ENCODE measurements at places on chromosomes 1 and 21.

DNA sequence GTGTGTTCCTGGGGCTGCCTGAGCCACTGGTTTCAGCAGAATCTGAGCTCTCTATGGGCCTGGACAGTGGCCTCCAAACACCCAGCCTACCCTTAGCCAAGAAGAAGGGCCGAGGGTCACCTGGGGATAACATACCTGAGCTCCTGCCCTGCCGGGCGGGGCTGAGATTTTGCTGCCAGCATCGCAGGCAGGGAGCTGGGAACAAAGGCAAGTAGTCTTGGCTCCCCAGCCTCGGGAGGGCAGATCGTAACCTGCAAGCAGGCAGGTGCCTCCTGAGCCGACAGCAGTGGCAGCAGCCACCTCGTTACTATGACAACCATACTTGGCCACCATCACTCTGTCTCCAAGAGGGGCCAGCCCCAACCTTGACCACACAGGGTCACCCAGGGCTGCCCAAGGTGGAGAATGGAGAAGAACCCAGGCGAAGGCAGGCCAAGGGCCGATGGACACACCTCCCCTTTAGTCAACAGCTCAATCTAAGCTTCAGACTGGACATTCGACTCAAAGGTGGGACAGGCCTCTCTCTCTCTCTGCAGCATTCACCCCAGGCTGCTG, 54.6 kb downstream of the TOMM20 start:
- no peak for DNase-seq

- no peak for DNase-seq
These were observed 109.0 kb downstream of the UBE2U start for GRCh38 chr1:64312431-64312830.

GRCh38 chr1:20057886-20058420, 12.0 kb upstream of the PLA2G5 start:
- no peak for DNase-seq

- DNase-seq = peak; percentile 3
These were observed 133.8 kb upstream of the KIAA1614 start for GRCh38 chr1:180778782-180779398.

GRCh38 chr21:46092026-46092764, 5.7 kb upstream of the COL6A2 start:
- no peak for DNase-seq

GRCh38 chr21:34187935-34188334, 114.6 kb downstream of the MRPS6 start:
- DNase-seq = no peak

DNA sequence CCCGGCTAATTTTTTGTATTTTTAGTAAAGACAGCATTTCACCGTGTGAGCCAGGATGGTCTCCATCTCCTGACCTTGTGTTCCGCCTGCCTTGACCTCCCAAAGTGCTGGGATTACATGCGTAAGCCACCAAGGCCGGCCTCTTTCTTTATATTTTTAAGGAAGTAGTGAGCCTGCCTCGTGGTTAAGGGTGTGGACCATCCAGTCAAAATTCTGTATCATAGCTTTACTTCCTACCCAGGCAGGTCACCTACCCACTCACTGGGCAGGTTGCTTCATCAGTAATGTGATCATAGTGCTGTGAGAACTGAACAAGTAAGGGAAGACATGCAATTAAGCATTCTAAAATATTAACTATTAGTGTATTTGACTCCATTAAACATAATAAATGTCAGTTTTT, 8.1 kb upstream of the ACOT7 start:
- DNase-seq = no peak

GRCh38 chr1:42851420-42851819, 5.0 kb downstream of the ZNF691 start:
- DNase-seq = no peak

DNA sequence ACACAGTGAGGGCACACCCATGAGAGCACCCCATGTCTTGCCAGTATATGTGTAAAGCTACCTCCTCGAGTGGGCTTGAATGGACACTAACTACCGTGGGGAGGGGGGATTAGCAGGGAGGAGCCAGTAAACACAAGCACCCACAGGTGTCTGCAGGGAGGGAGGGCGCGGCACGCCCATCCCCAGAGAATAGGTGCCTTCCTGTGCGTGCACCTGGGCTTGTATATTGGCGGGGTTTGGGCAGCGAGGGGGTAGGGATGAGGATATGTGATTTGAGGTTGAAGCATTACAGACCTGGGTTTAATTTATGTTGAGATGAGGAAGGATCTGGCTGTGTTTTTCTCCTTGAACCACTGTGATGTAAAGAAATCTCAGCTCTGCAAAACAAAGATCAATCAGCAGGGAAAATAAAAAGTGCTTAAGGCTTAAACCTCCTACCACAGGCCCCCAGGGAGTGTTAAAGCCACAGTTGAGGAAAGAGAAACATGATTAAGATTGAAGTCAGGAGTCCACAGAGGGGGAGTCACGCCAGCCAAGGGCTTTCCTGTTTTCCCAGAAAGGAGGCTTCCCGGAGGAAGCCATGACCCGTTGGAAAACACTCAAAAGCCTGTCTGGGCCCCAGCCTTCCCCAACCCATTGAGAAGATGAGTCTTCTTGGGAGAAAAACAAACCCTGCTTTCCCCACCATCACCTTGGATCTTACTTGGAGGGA, 80.0 kb downstream of the CAMK2N1 start:
- no peak for DNase-seq

DNA sequence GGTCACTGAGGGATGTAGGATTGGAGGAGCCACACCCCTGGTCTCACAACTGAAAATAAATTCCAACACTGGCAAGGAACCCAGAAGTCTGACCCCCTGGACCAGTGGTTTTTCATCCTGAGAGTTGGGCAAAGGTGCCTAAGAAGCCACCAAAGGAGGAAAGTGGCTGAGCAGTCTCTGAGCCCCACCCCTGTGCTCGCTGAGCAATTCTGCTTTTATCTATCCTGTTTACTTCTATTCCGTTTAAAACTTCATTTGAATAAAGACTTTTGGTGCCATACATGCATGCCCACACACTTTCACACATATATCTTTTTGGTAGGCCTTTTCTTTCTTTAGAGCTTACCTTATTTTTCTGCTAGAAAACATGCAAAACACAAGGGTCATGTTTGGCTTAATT, 13.9 kb upstream of the CD53 start:
- no peak for DNase-seq

GRCh38 chr1:243921111-243921510, 71.1 kb upstream of the AKT3 start:
- no peak for DNase-seq

- no peak for DNase-seq
These were observed 921 bp downstream of the SMPDL3B start for GRCh38 chr1:27935721-27936120.

DNA sequence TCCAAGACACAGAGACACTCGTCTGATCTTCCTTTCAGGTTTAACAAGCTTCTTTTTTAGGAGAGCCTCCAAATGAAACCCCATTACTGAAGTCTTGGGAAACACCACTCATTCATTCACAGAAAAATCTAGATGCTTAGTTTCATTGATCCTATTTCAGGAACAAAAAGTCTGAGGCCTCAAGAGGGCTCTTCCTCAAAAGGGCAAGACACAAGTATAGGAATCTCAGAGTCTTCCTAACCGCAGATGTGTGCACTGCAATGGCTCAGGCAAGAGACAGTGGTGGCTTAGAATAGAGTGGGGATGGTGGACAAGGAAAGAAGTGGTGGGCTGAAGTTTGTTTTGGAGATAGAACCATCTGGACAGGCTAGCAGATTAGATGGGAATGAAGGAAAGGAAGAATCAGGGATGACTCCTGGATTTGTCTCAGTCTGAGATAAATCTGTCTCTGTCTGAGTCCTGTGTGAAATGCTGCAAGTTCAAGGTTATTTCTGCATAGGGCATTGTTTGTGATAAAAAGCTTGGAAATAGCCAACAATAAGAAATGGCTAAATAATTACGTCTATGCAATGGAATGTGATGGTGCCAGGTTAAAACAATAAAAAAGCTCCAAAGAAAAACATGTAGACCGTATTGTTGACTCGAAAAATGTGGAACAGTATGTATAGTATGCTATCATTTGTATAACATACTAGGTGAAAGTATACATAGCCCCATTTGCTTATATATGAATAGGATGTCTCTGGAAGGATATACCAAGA, 8.9 kb upstream of the CTSE start:
- no peak for DNase-seq

- no peak for DNase-seq
These were observed 119.5 kb downstream of the NTMT2 start for GRCh38 chr1:170265234-170265633.

DNA sequence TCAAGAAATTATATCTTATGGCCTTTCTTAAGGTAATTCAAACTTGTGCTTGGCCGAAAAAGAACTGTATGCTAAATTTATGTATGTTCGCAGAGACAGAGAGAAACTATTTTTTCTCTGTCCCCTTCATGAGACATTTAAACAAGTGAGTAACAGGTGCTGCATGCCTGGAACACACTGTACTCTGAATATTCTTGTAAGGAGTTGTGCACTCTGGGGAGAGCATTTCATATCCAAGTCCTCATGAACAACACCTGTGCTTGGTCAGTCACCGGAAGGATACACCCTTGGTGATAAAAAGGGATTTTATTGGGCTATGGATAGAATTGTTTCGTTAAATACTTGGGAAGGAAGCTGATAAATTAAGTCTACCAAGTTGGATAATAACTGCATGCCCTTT, 220.8 kb upstream of the NRIP1 start:
- no peak for DNase-seq

- DNase-seq = no peak
These were observed 183.5 kb downstream of the HMCN1 start for GRCh38 chr1:185917646-185918045.

DNA sequence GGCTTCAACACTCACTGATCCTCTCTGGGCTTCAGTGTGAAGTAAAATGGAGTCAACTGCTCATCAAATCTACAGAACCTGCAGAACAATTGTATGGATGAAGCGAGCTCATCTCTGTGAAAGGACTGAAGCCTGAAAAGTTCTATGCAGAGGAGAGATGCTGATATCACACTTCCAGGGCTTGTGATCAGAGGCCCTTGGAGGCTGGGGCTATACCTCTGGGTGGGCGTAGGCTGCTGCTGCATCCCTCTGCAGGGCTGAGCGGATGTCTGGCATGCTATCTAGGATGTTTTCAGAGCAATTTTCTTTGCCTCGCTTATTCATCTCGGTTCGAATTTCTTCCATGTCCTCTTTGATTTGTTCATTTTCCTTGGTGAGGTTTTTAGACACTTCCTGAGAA, 17.6 kb downstream of the OLFML2B start:
- DNase-seq = no peak

DNA sequence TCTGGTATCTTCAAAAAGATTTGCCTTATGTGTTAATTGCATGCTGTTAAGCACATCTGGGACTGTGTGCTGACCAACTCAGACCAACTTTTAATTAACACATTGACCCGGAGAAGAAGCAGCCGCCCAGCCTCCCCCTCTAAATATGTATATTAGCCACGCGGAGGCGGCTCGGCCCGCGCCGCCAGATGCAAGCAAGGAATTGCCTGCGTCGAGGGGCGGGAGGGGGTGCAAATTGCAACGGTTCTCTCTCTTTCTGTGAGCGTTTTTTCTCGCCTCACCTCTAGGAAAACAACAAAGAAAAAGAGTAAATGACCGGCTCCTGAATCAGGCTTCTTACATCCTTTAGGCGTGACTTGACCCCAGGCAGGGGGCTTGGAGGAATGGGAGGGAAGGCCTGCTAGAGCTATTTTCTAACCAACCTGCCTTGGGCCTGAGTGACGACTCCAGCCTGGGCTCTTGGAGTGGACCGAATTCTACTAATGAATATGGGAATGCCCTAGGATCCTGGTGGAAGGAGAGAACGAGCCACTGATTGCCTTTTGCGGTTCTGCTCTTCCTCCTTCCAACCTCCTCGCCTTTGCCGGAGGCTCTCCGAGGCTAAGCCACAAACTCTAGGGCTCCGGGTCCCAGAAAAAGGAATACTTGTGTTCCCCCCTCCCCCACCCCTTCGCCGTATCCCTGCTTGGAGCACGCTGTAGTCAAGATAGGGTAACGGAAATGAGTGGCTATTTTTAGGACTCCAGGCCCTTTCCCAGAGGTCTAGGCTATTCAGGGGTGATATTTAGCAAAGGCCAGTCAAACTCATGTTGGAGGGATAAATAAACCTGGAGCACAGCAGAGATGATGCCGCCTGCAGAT, 417.0 kb upstream of the ESRRG start:
- no peak for DNase-seq

DNA sequence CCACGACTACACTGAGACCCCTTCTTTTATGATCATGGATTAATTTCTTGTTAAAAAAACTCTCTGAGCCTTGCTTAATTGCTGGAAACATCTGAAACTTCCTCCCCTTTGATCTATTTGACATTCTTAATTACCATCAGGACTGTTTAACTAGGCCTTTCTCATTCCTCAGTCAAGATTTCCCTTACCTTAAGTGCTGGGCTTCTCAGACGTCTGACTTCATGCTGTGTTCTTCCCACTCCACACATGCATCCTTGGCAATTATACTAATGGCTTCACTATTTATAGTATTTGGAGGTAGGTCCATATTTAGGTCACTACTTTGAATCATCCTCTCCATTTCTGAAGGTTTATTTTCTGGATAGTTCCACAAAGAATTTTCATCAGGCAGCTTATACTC, 341.3 kb upstream of the TMPRSS15 start:
- DNase-seq = no peak

DNA sequence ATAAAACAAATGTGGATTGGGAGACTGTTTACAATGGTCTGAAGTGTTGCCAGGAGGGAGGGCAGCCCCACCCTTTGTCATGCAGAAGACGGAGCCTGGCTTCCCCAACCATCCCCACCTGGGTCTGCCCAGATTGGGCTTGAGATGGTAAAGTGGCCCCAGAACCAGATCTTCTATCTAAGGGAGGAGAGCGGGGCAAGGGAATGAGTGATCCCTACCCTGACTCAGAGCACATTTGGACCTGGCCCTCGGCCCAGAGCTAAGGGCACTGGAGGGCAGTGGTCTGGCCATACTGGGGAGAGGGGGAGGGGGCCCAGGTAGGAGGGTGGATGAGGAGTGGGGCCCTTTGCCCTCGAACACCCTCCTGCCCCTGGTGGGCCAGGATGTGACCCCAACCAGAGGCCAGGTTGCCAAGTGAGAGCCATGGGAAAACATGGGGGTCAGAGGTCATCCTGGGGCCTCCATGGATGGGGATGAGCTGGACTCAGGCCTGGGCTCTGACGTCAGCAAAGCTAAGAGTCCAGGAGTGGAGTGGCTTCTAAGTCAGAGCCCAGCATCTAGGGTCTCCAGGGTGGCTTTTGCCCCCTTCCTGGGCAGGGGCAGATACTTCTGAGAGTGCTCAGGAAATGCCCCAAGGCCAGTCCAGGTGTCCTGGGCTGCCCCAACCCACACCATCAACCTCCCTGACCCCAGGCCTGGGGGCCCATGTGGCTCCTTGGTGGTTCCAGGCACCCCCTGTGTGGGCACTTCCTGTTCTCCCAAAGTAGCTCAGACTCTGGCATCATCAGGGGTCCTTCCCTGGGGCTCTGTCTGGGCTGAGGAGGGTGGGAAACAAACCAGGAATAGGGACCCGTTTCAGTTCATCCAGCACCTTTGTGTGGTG, 1.6 kb upstream of the LEFTY1 start:
- DNase-seq = no peak

- DNase-seq = no peak
These were observed 18.7 kb downstream of the TMEM50A start for GRCh38 chr1:25356848-25357247.

GRCh38 chr1:209155546-209155945, 428.0 kb upstream of the CAMK1G start:
- no peak for DNase-seq
